ENCODE measurements at places on chromosomes 16 and 17.

- peak; percentile 84 for DNase-seq
Observed at GRCh38 chr17:76497979-76498875, 3.0 kb downstream of the RHBDF2 start.

GRCh38 chr16:63890723-63891122, 1231.1 kb downstream of the CDH11 start:
- no peak for DNase-seq

DNA sequence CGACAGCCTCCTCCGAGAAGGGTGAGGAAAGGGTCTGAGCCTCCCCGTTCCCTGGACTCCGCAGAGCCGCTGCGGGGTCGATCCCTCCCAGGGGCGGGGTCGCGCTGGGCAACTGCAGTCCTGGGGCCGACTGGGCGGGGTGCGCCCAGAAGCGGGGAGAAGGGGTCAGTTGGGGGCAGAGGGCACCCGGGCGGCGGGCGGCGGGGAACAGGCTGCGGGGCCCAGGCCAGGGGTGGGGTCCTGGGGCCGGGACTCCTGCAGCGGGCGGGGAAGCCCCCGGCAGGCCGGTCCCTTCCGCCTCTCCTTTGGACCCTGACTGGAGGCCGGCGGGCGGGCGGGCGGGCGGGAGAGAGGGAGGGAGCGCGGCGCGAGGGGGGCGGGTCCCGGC, 352 bp downstream of the GGNBP2 start:
- no peak for DNase-seq

GRCh38 chr16:1601489-1601888, 10.4 kb downstream of the IFT140 start:
- no peak for DNase-seq

- no peak for DNase-seq
Observed at GRCh38 chr17:9204637-9205329, 183.5 kb downstream of the NTN1 start.

DNA sequence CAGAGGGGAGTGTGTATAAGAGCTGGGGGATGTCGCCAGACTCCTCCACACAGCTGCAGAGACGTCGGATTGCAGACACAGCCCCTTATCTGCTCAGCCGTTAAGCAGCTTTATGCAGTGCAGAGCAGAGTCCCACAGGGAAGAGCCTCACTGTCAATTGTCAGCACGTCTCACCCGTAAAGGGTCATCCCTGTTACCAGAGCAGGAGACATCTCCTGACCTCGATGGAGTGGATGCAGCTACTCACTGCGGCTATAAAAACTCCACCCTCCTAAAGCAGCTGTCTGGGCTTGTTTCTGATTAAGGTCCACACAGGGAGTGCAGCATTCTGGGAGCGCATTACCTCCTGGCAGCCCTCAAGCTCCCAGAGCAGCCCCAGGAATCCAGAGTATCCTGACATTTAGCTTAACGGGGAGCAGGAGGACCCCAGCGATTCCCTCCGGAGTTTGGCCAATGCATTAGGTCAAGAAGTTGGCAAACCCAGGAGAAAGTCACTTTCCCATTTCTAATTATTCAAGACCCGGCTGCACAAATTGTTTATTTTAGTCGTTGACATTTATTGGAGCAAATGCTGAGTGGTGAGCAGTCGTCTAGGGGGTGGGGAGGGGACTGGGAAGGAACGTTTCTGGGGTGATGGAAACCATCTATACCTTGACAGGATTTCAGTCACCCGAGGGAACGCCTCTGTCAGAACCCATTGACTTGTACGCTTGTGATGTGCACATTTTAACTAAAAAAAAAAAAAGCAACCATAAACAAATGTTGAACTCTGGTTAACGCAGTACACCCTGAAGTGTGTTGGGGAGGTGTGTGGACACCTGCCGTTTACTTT, 100.0 kb upstream of the ZNF469 start:
- peak; percentile 70 for DNase-seq

DNA sequence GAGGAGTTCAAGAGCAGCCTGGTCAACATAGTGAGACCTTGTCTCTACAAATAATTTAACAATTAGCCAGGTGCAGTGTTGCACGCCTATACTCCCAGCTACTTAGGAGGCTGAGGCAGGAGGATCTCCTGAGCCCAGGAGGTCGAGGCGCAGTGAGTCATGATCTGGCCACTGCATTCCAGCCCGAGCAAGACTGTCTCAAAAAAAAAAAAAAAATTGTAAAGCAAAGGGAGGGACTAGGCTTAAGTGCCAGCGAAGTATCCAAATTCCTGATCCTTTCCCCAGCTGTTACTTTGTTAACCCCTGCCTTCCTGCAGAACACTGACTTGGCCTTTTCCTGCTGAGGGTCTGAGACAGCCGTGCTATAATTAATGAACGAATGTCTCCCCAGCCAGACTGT, 2.7 kb downstream of the GDPD3 start:
- no peak for DNase-seq

- peak; percentile 68 for DNase-seq
Observed at GRCh38 chr17:45172541-45173286, 11.0 kb downstream of the HEXIM2 start.

GRCh38 chr16:88650749-88651275, at the start of gene CYBA:
CYBA (minus strand) TSS chr16:88651053; CDS start chr16:88651013, 40 bp downstream.
- DNase-seq = peak; percentile 85

DNA sequence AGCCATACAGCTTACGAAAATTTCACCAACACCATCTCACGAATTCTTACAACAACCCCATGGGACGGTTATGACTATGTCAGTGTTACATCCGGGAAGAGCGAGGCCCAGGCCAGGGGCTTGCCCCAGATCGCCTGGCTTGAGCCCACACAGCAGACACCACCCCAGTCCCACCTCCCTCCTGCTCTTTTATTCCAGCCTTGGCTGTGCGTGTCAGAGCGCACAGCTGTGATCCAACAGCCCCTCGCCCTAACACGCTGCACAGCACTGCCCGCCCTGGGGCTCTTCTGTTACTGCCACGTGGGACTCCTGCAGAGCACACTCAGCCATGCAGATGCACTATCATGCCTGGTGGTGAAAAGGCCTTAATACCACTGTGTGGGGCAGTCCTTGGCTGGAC, 127.9 kb downstream of the ENGASE start:
- DNase-seq = no peak

DNA sequence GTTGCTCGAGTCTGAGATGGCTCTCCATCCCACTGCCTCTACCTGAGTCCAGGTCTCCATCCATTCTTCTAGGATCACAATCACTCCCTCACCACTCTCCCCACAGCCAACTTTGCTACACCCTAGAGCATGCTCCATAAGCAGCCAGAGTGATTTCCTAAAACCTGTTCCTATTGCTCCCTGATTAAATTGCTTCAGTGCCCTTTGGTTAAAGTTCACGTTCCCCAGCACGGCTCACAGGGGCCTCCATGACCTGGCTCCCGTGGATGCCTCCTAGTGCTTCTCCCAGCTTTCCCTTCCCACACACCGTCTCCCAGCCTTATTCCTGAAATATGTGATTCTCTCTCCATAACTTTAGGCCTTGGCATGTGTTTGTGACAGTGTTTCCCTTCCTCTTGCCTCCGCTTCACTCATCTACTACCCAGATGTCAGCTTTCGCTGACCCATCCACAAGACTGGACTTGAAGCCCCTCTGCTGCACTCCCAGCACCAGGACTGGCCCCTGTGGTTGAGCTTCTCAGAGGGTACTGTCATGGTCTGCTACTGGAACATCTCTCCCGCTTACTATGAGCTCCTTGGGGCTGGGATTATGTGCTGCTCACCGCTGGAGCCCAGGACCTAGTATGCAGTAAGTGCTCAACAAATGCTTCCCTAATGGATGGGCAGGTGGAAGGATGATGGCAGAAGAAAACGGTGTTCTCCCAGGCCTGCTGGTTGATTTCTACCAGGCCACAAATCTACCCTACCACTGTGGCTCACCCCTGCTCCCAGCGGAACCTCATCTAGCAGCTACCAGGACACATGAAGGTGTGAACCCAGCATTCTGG, 17.9 kb downstream of the MYO18A start:
- DNase-seq = no peak
